ENCODE measurements at places on chromosomes 7 and 10.

GRCh38 chr10:54656643-54657042 is 144.4 kb downstream of the PCDH15 start:
- no peak for DNase-seq

DNA sequence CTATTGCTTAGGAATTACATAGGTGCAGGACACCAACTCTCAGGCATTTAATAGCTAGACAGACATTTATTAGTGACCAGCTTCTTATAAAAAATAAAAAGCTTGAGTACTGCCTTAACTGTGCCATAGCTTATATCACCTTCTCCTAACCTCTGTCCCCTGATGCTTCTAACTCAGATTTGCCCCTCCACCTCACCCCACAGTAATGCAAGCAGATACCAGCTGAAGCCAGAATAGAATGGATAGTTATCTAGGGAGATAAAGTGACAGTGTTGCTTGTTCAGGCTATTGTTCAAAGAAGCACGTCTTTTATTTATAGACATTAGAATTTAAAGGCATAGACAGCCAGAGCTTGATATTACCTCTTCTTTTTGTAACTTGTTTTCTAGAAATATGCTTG is 99.6 kb upstream of the GLCCI1 start:
- no peak for DNase-seq

DNA sequence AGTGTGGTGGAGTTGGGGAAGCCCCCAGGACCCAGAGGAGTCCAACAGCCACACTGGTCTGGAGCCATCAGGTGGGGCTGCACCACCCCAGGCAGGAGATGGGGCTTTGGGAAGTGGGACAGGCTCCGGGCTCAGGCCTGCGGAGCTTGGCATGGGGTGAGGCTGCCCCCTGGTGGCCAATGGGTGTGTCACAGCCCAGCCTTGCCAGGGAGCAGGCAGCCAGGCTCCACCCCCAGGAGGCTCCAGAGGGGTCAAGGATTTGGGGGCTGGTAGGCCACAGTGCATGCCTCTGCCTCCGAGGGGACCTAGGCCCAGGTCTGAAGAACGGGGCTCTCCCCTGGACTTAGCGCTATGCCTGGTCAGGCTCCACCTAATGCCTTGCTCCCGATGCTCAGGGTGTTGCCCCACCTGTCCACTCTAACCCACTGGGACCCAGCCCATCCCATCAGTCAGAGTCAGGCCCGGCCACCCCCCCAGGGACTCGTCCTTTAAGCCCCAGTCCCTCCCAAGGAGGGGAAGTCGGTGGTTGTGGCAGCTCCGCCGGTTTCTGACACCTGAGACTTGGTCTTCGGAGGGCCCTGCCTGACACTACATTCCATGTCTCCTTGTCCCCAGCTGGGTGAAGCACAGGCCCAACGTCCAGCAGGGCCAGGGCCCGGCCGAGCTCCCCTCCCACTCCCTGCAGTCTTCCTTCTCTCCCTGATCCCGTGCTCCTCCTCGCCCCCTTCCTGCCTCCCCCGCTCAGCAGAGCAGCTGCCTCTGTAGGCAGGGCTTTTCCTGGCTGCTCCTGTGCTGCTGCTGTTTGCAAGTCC is 11.3 kb upstream of the SAMD8 start:
- peak; percentile 86 for DNase-seq

GRCh38 chr10:93566435-93567276 is at the start of gene FFAR4:
Gene FFAR4, plus strand, starts transcription at chr10:93566665. Its CDS starts 56 bp downstream, at chr10:93566721.
- peak; percentile 40 for DNase-seq

- no peak for DNase-seq
These were observed 62.9 kb upstream of the ZMIZ2 start for GRCh38 chr7:44685723-44686122.

DNA sequence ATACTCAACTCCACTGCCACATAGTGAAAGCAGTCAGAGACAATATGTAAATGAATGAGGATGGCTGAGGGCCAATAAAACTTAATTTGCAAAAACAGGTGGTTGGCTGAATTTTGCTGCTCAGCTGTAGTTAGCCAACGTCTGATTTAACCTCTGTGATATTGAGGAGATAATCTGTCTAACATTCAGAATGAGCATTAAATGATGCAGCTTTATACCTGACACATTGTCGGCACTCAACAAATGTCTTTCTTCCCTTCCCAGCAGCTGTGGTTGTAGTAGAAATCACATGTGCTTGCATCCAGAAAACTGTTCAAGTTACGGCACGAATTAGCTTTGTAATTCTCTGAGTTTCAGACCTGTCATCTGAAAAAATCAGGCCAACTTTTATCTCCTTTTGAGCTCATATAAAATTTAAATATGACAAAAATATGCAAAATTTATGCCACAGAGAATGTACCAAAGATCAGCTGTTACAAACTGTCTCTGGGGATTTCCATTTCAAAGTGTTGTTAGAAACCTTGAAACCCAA is 1239.7 kb downstream of the GATA3 start:
- no peak for DNase-seq

GRCh38 chr10:96664563-96664962 is 55.8 kb downstream of the PIK3AP1 start:
- no peak for DNase-seq

DNA sequence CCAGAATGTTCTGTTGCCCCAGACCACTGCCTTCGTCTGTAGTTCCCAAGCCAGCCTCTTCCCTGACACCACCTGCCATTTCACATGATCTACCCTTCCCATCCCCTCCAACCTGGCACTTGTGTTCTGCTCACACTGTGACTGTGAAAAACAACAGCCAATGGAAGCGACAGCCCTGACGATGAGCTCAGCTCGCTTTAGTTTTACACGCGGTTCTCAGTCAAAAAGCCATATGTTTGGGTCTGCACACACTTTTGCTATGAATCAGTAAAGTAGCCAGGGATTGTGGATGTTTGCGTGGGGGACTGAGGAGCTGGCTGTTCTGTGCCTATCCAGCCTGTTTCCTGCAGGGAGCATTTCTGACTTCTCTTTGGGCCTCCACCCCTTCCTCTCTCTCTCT is 282.7 kb downstream of the WDR11 start:
- DNase-seq = no peak

DNA sequence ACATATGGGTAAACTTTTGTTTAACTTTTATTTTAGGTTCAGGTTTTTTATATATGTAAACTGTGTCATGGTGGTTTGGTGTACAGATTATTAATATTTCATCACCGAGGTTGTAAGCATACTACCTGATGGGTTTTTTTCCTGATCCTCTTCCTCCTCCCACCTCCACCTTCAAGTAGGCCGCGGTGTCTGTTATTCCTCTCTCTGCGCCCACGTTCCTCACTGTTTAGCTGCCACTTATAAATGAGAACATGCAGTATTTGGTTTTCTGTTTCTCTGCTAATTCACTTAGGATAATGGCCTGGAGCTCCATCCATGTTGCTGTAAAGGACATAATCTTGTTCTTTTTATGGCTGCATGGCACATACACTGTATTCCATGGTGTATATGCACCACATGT is 1000.0 kb upstream of the CELF2 start:
- DNase-seq = no peak

GRCh38 chr10:48556713-48557112 is 48.2 kb downstream of the ARHGAP22 start:
- DNase-seq = no peak

- no peak for DNase-seq
These were observed 3.0 kb downstream of the SEMA4G start for GRCh38 chr10:100972115-100972903.

DNA sequence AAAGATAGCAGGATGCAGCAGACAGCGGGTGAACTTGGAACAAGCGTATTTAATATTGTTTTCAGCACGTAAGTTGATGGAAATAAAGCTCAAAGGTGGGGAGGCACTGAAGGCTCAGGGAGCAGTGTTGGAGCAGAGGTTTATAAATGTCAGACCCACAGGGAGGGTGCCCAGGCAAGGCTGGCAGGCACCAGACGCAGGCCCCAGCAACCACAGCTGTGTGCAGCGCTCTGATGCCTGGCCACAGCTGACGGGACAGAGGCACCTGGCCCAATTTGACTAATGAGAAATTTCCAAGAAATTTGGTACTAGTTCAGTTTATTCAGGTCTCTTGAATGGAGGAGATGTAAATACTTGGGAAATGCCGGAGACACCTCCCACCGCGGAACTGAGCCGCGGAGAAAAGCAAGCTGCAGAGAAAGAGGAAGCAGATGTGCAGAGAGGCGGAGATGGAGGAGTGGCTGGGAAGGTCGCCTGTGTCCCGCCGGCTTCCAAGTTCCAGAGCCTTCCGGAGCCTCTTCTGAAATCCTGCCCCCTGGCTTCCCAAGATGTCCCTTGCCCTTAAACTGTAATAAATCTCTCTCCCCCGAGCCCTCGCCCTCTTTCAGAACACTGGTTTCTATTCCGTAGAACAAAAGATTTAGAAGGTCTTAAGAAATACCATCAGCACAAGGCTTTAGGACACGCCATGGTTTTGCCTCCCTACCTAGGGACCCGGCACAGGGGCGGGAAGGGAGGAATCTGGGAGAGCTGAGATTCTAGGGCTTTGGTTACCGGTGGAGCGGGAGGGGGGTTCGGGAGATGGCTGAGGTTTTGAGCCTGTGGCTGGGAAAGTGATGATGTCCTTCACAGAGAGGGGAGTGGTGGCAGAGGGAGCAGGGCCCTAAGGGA is 38.4 kb upstream of the PLXNA4 start:
- peak; percentile 20 for DNase-seq

DNA sequence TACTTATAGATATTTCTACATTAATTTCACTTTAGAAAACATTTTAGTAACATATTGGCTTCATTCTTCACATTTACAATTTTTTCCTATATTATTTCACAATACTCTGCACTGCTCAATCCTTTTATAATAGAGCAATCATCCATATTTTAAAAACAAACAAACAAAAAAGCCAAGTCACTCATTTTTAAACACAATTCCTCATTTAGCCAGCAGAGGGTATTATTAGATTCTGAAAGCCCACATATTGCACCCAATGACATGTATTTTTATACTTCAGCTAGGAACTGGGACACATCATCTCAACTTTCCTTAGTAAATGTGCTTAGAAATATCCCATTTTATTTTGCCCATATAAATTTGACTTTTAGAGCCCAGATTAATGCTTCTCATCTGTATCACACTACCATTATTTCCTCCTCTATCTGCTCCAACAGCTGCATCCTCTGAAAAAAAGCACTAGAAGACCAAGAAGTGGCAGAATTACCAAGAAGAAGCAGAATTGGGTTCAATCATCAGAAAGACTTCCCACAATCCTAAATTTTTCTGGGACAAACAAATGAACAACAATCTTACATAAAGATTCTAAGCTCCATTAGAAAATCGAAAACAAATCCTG is 29.5 kb downstream of the CTNNA3 start:
- peak; percentile 82 for DNase-seq

DNA sequence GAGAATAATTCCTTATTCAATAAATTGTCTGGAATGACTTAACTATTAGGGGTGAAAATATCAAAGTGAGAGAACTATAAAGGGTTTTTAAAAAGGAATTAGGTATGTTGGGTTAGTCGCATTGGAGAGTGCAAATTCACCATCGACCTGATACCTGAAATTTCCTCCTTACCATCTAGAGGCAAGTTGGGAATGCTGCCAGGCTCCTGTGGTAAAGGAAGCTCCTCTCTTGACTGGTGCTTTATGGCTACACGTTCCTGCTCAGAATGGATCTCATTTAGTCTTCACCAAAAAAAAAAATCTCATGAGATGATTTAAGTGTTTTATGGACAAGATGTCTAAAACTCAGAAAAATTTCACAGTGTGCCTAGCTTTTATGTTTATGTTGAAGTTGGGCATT is 129.8 kb downstream of the EGFR start:
- DNase-seq = no peak

DNA sequence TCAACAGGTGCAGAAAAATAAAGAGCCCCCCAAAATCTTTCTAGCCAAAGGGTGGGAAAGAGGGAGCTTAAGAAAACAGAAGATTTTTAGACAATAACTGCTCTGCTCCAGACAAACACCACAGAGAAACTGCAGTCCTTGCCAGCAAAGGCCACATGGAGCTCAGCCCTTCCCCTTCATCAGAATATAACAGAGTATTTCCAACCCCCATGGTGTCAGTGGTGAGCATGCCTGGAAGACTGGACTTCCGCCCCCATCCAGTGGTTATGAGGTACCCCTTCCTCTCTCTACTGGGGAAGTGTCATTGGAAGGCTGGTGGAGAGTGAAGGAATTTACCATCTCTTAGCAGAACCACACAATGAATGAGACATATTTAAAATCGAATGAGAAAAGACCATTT is 1007.3 kb upstream of the CELF2 start:
- no peak for DNase-seq

DNA sequence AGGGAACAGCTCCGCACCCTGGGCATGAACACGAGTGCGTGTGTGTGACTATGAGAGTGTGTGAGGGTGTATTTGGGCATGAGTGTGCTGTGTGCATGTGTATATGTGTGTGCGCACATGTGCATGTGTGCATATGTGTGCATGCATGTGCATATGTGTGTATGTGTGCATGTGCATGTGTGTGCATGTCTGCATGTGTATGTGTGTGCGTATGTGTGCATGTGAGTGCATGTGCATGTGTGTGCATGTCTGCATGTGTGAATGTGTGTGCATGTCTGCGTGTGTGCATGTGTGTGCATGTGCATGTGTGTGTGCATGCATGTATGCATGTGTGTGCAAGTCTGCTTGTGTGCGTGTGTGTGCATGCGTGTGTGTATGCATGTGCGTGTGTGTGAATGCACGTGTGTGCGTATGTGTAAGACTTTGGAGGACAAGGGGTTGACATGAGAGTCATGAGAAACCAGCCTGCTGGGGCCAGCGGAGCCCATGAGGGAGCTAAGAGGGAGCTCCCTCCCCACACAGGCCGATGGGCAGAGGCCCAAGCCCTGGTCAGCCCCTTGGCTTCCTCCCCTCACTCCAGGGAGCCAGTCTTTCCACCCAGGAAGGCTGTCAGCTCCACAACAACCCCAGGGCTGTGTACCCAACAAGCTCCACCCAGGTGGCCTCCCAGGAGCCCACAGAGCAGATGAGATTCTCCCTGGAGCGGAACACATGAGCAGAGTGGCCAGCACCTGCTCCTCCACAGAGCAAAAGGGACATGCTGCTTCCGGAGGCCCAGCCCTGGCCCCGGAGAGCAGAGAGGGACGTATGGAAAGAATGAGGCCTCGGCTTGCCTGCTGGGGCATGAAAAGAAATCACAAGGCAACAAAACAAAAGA is 142.5 kb upstream of the PPP2R2D start:
- DNase-seq = no peak

GRCh38 chr7:27115221-27116026 is 12.9 kb upstream of the HOXA2 start:
- DNase-seq = no peak

DNA sequence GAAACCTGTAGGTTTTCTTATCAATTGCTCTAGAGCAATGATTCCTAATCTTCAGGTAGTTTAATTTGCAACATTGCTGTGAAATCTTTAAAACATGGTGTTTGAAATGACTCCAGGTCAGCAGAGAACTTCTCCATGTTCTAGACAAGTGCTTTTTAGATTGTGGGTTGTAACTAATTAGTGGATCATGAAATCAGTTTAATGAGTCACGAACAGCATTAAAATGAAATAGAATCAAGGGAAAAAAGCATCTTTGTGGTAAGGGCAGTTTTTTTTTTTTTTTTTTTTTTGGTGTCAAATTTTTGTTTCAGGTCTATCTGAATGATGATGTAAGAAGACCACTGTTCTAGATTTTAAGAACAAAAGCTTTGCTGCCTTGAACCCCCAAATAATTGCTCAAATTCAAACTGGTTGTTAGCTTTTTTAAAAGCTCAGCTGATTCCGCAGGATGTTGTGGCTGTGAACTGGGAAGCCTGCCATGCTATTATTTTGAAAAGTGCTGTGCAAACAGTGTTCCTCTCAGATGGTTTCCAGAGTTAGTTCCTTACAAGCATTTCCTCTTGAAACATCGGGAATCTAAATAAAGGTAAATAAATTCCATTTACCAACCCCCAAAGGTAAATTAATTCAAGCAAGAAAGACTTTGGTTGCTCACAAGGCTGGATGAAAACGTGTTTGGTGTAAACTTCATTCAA is 13.1 kb upstream of the PDK4 start:
- peak; percentile 68 for DNase-seq

GRCh38 chr7:21568762-21569161 is 25.9 kb downstream of the DNAH11 start:
- DNase-seq = no peak
